CD4-positive, alpha-beta T cell (primary cell): ENCODE measurements at places on chromosomes 2 and 18. TPM values are rescaled to one million over a fixed set of nuclear protein-coding genes. Genes with fewer than 3 reads are reported as not detected.

The HOXD3 gene
- not detected for total RNA-seq

The RND3 gene
- not detected for total RNA-seq

The PDCD1 gene
- total RNA-seq: 11.4 TPM

The KCNS3 gene
- total RNA-seq: not detected

The ITGA6 gene
- total RNA-seq: 53.5 TPM
